ENCODE measurements at places on chromosomes 5 and 9. TPM values are rescaled to one million over a fixed set of nuclear protein-coding genes. Genes with fewer than 3 reads are reported as not detected.
A peak's percentile ranks its signal among the peaks of the same experiment; 100 is the strongest.

PLAC8L1 gene
- total RNA-seq, result 0.80 TPM

GABRA1 gene
- total RNA-seq, result not detected

GRCh38 chr5:109409844-109410388 lies at the start of gene PJA2:
Gene PJA2, minus strand, starts transcription at chr5:109409974. Its CDS starts 26,541 bp downstream, at chr5:109383433.
- peak; percentile 98 for DNase-seq

LRRC70 gene
- total RNA-seq, result 35.0 TPM

ZNF366 gene
- 23.3 TPM for total RNA-seq

DNA sequence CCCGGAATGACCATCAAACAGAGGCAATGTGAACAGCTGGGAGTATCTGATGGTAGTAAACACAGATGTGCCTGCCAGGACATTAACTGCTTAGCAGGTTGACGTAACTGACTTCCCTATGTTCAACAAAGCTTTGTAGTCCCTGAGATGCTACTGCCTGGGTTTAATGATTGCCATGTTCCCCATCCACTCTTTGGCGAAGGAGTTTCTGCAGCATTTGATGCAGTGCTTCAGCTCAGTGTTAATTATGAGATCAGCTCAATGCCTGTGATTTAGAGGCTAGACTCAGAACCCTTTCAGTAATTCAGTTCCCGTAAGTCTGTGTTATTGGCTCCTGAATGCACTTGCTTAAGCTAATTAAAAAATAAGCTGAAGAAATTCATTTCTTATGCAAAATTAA lies 547.3 kb upstream of the ZNF608 start:
- no peak for DNase-seq

PRELID2 gene
- total RNA-seq, result 4.3 TPM

RALGPS1 gene
- 6.4 TPM for total RNA-seq

GRCh38 chr9:82930116-82930515 lies 132.8 kb downstream of the RASEF start:
- DNase-seq, result no peak

GRCh38 chr5:116695681-116696080 lies 121.1 kb upstream of the SEMA6A start:
- no peak for DNase-seq
